ENCODE measurements at places on chromosomes 2 and 18. TPM values are rescaled to one million over a fixed set of nuclear protein-coding genes. Genes with fewer than 3 reads are reported as not detected.

STEAP3 gene
- 0.90 TPM for total RNA-seq

TFCP2L1 gene
- 0.04 TPM for total RNA-seq

CYP27A1 gene
- not detected for total RNA-seq

CNOT9 gene
- 129 TPM for total RNA-seq

BCL2L11 gene
- 19.9 TPM for total RNA-seq

- DNase-seq, result no peak
These were observed 95.7 kb upstream of the DLX2 start for GRCh38 chr2:172198361-172198760.

DNA sequence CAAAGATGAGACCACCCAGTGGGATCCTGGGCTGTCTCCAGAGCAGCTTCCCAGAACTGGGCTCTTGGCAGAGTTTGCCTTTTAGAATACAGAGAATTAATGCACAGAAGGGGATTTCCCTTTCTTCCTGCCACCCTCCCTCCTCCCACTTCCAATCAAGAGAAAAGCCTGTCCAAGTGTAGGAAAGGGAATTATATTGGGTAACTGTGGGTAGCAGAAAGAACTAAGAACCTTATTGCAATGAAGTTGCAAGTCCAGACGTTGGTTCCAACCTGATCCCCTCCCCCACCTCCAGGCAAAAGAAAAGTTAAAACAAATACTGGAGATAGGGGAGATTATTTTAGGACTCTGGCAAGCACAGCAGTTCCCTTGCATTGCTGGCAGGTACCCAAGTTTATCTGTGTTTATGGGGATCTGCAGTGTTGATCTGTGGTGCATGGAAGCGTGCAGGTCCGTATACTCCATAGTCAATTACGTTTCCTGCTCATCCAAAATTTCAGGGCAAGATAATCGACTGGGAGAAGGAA, 114.3 kb downstream of the PRKCE start:
- no peak for DNase-seq

- no peak for DNase-seq
These were observed 16.8 kb upstream of the CRIM1 start for GRCh38 chr2:36338827-36339145.

DNA sequence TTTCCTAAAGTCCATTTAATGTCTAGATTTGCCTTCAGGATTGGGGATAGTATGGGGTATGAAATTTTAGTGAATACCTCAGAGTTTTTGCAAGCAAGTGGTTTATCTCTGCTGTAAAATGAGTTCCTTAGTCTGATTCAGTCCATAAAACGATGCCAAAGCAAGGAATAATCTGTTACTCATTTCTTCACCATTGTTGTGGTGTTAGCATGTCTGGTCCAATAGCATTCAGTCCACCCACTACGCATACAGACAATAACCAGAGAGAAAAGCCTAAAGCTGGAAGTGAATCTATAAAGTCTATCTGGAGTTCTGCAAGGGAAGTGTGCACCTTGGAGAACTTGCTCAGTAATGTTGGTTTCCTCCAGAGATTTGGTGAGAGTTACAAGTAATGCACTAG, 12.9 kb upstream of the DPP4 start:
- no peak for DNase-seq

DNA sequence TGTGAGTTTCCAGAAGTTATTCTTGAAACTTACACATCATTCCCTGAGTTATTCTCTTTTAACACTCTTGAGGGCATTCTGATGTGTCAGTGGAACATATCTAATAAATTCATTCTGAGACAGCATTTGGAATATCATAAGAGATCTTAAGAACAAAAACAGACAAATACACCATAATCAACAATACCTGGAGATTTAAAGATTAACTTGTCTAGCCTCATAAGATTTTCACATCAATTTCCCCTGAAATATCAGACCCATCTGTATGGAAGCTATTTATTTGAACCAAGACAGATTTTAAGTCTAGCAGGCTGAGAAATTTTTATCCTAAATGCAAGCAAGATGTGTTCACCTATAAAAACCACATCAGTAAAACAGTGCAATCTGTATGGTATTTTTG, 181.6 kb downstream of the NYAP2 start:
- no peak for DNase-seq

GRCh38 chr2:209470-209869, 54.4 kb downstream of the SH3YL1 start:
- no peak for DNase-seq

DNA sequence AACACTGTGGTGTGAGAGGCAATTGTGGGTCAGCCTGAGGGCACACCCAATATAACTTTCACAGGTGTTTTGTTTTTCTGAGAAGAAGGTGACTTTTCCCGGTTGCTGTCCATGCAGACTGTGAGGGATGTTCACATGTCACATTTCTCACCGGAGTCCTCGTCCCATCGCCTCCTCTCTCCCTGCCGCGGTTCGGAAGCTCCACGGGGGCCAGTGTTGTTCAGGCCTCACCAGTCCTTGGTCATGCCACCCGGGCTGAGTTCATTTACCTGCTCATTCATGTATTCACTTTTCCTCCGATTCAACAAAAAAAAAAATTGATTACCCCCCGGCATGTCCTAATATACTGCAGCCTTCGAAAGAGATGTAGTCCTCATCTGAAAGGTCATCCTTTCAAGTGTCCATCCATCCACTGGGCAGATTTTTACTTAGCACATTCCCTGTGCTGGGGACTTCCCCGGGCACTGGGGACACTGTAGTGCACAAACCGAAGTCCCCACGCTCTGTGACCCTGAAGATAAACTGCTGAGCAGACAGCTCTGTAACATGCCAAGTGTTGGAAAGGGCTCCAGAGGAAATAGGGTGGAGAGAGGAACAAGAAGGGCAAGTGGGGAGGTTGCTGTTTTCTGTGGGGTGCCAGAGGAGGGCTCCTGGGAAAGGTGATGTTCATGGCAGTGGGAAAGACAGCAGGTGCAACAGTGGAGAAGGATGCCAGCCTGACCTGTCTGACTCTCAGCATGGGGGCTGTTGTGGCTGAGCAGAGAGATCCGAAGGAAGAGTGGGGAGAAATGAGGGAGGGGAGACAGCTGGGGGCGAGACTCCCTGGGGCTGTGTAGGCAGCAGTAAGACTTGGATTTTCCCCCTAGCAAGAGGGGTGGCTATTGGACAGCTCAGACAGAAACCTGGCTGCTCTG, 22.4 kb downstream of the LRRFIP1 start:
- DNase-seq, result no peak

GRCh38 chr2:95278051-95278471, 3.8 kb downstream of the PROM2 start:
- no peak for DNase-seq

GRCh38 chr2:8154270-8154669, 527.6 kb upstream of the ID2 start:
- no peak for DNase-seq

GRCh38 chr2:217947383-217948350, 55.1 kb downstream of the TNS1 start:
- no peak for DNase-seq

- DNase-seq, result no peak
These were observed 15.0 kb upstream of the DSG1 start for GRCh38 chr18:31302991-31303390.

DNA sequence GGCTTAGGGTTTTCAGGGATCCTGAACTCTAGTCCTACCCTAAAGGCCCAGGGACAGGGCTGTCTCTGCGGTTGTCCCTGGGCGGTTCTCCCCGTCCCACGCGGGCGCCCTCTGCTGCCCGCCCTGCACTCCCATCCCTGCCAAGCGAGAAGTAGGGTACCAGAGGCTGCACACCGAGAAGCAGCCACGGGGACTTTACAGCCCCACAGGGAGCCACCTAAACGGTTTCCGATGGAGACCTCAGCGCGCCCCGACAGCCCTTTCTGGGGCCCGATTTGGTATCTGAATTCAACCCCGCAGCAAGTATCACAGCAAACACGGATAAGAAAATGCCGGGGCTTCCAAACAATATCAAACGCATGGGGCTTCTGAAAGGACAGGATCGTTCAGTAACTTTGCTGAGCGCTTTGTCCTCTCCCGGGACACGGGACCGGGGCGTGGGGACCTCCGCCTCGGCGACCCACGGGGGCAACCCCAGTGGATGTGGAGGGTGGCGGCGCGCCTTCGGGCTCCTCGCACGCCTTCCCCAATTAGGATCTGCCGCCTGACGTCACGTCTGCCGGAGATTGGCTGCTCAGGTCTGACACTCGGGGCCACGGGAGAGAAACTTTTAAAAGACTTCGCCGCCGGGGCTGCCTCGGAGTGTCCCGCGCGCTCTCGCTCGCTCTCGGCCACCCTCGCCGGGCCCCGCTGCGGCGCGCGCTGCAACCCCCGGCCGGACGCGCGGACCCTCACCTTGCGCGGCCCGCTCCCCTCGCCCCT, at the start of gene LTBP1:
TSS of gene LTBP1 (plus strand) at position 640 of the 762 bp plus-strand sequence. CDS start 372 bp downstream, outside the sequence.
- peak; percentile 61 for DNase-seq

DNA sequence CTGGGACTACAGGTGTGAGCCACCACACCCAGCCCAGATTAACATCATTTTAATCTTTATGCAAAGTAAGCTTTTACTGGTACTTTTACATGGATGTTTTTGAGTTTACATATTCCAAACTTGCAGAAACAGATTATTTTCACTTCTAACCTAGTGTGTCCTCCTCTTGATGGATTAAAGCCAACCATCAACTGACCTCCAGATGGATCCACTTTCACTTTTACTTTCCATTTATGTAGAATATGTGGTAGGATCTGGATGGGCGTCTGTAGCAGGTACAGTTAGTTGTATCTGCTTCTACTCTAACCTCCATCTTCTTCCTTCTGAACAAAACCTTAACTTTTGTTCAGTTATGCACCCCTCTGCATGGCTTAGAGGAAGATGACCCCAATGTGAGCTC, 264.1 kb downstream of the CDH20 start:
- no peak for DNase-seq

DNA sequence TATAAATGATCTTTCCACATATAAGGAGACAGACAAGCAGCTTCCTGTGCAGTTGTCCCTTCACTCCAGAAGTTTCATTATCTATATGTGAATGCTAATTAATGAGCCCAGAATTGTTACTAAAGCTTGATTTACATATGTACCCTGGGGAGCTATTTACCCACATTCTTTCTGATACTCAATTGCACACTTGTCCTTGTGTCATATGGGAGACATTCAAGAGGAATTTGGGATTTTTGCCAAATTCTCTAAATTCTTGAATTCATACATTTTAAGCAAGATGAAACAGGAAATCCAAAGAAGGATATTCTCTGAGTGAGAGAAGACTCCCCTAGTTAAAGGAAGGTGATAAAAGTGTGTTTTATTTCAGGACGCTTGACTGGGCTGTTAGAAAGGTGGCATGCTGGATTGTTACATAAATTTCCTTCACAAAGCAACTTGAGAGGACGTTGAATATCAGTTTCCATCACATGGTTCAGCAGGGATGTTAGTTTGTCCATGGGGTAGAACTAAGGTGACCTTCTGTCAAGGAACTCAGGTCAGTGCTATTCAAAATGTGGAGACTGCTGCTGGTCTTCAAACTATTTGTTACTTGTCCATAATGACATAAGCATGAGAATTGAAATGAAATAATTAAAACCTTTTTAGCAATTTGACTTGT, 368.2 kb downstream of the IRS1 start:
- DNase-seq, result no peak

DNA sequence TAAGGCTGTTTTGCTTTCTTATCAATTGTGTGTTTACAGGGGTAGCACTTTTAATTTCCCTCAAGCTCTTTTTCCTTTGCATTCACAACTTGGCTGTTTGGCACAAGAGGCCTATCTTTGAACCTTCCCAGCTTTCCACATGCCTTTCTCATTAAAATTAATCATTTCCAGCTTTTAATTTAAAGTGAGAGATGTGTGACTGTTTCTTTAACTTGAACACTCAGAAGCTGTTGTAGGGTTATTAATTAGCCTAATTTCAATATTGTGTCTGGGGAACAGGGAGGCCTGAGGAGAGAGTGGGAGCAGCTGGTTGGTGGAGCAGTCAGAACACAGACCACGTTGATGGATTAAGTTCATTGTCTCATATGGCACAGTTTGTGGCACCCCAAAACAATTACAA, 4.7 kb downstream of the ASB1 start:
- no peak for DNase-seq

DNA sequence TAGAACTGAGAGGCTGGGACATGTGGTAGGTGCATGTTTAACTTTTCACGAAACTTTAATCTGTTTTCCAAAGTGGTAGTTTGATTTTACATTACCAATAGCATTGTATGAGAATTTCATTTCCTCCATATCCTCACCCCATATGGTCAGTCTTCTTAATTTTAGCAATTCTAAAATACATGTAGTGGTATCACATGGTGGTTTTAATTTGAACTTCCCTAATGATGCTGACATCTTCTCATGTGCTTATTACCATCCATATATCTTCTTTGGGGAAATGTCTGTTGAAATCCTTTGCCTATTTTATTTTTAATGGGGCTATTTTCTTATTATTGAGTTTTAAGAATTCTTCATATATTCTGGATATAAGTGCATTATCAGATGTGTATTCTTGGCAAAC, 89.3 kb downstream of the BCL2L11 start:
- no peak for DNase-seq

- DNase-seq, result no peak
These were observed 977.3 kb upstream of the CDH2 start for GRCh38 chr18:29154196-29154757.
